ENCODE measurements at places on chromosomes 16 and 17. TPM values are rescaled to one million over a fixed set of nuclear protein-coding genes. Genes with fewer than 3 reads are reported as not detected.

GRCh38 chr16:50270510-50271147, 4.3 kb downstream of the ADCY7 start:
- DNase-seq, result peak; percentile 27

DNA sequence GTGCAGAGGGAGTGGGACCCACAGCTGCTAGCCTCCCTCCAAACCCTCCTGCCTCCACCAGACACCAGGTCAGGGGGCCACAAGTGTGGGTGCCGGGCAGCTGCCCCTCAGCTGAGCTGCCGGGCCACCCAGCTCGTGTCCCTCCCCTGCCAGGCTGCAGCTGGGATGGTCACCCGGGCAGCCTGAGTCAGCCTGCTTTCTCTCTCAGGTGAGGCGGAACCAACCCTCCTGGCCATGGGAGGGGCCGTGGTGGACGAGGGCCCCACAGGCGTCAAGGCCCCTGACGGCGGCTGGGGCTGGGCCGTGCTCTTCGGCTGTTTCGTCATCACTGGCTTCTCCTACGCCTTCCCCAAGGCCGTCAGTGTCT, 6.9 kb downstream of the SLC16A3 start:
- DNase-seq, result no peak

- peak; percentile 71 for DNase-seq
Measured at GRCh38 chr16:11632455-11632939, 35.8 kb upstream of the SNN start.

GRCh38 chr17:4204710-4205173, 59.0 kb downstream of the ANKFY1 start:
- no peak for DNase-seq

- no peak for DNase-seq
Measured at GRCh38 chr16:63720848-63721247, 1401.0 kb downstream of the CDH11 start.

DNA sequence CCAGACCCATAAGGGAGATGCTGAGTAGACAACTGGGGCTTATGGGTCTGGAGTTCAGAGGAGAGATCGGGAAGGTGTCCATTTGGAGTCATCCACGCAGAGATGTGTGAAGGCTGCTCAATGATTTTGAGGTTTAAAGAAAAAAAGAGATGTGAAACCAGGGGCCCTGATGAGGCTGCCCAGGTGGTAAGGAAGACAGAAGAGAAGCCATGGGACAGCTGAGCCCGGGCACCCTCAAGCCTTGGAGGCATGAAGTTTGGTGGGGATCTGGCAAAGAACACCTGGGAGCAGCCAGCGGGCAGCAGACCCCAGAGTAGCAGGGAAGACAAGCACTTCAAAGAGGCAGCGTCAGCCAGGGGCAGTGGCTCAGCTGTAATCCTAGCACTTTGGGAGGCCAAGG, 20.8 kb upstream of the MYO15B start:
- DNase-seq, result no peak

DNA sequence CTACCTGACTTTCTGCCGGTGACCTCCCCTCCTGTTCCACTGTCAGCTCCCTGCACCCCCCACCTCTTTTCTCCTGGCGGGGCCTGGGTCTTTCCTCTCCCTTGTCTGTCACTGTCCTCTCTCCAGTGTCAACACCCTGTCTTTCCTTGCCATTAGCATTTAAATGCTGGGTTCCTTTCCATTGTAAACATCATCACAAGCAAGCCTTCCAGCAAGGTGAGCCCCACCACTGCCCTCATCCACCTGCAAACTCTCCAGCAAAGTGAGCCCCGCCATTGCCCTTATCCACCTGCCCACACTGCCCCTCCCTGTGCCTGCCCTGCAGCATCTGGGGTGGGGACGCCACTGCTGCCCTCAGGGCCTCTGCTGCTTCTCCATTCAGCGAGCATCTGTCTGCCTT, 195.0 kb downstream of the ENGASE start:
- DNase-seq, result no peak

DNA sequence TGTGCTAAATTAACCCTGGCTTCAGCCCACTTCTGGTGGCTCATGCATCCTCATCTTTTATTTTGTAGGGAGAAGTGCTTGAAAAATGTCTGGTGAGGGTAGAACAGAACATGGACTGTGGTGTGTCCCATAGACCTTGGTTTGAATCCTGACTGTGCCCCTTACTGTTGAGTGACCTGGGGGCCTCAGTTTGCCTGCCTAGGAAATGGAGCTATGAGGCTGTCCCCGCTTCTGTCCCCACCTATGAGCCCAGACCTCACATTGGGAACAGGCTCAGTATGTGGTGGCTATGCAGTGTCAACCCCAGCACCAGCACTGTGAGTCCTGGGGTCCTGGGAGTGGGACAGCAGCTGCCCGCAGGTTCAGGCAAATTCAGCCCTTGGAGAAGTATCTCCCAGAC, 186.3 kb upstream of the GSE1 start:
- peak; percentile 17 for DNase-seq

DNA sequence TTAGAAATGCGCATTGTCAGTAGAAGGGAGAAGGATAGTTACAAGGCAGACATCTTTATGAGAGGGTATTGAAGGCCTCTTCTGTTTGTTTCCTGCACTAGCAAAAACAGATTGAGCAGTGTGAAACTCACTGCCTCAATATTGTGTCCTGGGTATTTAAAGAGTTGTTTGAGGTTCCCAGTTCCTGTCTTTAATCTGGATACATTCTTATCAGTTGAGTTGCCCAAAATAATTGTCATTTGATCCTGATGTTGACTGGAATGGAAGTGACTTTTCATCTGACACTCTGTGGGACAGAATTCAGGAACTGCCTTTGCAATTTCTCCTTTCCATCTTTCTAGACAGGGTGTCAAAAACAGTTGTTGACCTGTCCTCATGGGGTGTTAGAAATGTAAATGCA, 1.7 kb downstream of the ATP6V0A1 start:
- no peak for DNase-seq

DNA sequence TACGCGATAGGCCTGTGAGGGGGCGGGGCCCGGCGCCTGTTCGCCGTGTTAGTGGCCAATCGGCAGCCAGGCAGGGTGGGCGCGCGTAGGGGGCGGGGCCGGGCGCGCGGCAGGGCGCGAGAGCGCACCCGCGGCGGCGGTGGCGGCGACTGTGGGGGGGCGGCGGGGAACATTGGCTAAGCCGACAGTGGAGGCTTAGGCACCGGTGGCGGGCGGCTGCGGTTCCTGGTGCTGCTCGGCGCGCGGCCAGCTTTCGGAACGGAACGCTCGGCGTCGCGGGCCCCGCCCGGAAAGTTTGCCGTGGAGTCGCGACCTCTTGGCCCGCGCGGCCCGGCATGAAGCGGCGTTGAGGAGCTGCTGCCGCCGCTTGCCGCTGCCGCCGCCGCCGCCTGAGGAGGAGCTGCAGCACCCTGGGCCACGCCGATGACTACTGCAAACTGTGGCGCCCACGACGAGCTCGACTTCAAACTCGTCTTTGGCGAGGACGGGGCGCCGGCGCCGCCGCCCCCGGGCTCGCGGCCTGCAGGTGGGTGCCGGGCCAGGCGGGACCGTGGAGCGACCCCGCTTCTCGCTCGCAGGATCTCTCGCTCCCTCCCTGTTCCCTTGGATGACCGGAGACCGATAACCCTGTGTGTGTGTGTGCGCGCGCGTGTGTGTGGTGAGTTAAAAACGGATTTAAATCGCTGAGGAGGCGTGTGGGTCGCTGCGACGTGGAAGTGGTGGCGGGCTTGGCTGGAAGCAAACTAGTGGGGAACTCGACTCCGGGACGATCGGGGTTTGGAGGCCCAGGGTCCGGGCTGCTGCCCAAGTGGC, at the start of gene NFATC3:
TSS of gene NFATC3 (plus strand) at position 112 of the 813 bp plus-strand sequence. CDS start at position 424, 312 bp downstream.
- DNase-seq, result peak; percentile 48

DNA sequence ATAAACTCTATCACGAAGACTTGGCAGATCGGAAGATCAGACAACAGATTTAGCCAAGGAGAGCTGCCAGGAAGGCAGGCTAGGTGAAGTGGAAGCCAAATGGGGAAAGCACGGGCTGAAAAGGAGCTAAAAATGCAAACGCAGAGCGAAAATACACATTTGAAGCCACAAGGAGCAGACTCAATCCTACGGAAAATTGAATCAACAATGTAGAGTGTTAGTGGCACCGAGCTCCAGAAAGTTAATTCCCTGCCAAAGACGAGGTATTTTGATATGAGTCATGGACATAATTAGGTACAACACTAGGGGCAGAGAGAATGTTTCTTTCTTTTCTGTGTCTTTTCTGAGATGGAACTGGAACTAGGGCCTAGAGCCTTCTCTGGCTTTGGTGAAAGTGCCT, 20.7 kb downstream of the GSG1L start:
- DNase-seq, result no peak

- DNase-seq, result peak; percentile 70
Measured at GRCh38 chr16:340370-341091, 12.0 kb downstream of the AXIN1 start.

DNA sequence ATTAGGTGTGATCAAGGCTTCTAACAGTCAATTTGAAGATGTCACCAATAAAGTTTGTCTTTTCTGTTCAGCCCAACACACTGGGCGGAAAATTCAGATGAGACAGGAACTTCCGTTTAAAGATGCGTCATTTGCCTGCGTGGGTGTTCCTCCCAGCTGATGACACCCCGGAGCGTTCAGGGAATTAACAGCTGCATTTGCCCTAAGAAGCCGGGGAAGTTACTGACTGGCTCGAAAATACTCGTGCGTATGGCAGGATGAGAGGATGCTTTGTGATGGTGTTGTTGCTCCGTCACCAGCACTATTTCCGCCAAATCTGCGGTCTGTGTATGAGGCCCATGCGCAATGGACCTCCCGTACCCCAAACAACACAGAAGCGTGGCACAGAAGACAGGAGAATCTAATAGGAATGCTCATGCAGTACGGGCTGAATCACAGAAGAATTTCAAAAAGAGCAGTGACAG, 11.9 kb upstream of the PVALEF start:
- DNase-seq, result no peak

DNA sequence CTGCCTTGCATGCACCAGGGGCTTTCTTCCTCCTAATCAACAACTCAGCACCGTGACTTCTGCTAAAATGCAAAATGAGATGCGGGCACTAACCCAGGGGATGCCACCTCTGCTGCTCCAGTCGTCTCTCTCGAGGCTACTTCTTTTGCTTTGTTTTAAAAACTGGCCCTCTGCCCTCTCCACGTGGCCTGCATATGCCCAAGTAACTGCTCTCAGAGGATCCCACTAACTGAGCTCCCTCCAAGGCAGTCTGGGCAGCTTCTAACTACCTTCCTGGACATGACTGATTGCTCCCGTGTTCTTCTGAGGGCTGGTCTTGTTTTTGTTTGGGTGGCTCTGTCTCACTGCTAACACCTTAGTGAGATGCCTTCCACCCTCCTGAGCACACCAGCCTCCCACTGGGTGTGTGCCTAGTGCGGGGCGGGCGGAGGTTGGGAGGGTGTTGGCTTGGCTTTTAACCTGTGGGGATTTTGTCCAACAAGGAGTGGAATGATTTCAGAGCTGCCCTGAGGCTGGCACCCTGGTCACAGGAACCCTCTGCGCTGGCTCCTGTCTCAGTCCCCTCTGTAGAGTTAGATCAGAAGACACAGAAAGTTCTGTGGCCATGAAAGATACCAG, 8.9 kb upstream of the LGALS9 start:
- no peak for DNase-seq

DNA sequence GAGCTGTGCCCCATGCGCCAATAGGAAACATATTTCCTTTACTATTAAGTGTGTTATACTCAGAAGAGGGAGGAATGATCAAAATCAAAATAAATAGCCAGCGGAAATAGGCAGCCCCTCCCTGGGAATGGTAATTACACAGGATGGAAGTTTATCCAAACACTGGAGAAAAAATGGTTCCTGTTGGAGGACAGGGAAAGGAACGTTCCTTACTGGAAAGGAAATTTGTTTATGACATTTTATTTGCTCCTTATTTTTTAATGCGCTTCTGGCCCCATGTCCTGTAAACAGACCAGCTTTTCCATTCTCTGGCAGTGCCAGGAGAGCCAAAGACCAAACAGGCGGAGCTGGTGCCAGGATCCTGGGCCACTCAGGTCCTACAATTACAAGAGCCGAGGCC, 273.7 kb downstream of the SOX9 start:
- no peak for DNase-seq

DNA sequence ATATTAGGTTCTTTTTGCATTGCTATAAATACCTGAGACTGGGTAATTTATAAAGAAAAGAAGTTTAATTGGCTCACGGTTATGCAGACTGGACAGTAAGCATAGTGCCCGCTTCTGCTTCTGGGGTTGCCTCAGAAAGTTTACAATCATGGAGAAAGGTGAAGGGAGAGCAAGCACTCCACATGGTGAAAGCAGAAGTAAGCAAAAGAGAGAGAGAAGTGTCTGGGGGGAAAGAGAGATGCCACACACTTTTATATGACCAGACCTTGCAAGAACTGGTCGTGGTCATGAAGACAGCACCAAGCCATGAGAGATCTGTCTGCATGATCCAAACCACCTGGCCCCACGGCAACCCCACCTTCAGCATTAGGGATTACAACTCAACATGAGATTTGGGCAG, 45.4 kb downstream of the KCNJ16 start:
- DNase-seq, result no peak

- no peak for DNase-seq
Measured at GRCh38 chr16:31333686-31334649, 21.0 kb upstream of the ITGAX start.

GRCh38 chr16:17970816-17971331, 365.7 kb downstream of the NPIPA8 start:
- DNase-seq, result no peak

DNA sequence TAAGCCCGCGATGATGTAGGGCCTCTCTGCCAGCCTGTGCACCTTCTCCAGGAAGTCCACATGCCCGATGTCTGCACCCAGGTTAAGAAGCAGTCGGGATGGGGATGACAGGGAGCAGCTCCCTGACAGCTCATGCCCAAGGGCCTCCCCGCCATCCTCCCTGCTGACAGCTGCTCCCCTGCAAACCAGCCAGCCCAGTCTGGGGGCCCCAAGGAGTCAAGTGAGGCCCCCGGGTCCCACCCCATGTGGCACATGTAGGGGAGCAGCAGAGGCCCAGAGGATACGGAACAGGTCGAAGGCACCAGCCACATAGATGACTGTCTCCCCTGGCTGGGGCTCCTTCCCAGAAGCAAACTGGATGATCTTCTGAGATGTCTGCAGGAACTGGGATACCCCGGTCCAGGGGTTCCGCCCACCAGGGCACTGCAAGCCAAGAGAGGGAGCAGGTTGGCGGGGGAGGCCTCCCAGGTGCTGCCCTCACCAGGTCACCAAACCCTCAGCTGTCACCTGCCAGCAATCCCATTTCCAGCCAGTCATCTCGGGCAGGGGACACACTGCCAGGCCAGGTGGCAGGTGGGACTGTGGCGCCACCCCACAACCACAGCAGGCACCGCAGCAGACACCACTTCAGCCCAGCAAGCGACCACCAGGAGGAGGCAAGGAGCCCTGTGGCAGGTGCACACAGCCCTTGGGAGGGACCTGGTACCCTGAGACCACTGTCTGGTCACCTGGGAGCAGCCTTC, 4.6 kb downstream of the PCYT2 start:
- no peak for DNase-seq

- DNase-seq, result peak; percentile 91
Measured at GRCh38 chr17:57902800-57903759, 52.1 kb downstream of the CUEDC1 start.

- no peak for DNase-seq
Measured at GRCh38 chr16:11329071-11329491, 16.2 kb upstream of the RMI2 start.

Gene VAT1L
- 0.26 TPM for total RNA-seq

Gene HS3ST3A1
- 4.7 TPM for total RNA-seq

Gene CSNK1D
- 160 TPM for total RNA-seq

Gene HOXB6
- total RNA-seq, result 6.7 TPM

Gene APPBP2
- 48.0 TPM for total RNA-seq

Gene HP
- 127 TPM for total RNA-seq

Gene NUDT7
- total RNA-seq, result 9.4 TPM

Gene CCL1
- not detected for total RNA-seq

Gene TNK1
- 6.1 TPM for total RNA-seq

Gene SLC25A19
- 17.7 TPM for total RNA-seq

Gene CYB5B
- total RNA-seq, result 117 TPM
